ENCODE measurements at places on chromosomes 6 and 20.

DNA sequence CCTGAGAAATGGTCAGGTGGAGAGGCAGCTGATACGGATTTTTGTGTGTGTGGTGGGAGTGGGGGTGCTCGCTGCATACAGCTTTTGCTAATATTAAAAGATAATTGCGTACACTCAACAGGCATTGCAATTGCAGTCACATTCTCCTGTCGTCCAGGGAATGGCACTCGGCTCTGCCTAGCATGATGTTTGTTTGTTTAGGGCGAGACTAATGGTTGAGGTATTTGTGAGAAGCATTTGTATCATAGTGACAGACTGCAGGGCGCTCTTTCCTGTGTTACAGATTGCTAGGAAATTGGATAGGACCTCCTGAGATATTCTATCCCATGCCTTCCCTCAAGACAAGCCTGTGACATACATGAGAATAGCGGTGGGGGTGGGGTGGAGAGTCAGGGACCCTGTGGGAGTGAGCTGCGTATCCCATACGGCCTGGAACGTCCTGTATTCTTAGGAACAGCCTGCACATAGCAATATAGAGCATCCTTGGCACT is 207.4 kb downstream of the SOX4 start:
- peak; percentile 43 for DNase-seq

DNA sequence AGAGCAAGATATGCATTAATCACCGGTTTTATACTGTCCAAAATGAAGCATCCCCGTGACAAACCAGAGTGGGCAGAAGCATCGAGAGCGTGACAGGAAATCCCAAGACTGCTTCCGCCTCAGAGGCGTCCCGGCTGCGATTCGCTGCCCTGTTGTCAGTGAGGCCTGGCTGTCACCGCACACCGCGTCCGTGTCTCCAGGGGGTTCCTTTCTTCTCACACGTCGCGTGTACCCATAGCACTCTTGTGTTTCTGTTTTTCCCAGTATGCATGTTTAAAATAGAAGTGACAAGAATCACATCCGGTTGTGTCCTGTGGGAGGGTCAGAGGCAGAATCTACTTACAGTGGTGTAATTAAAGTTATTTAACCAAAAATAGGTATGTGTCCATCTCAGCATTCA is 8.3 kb upstream of the ADRM1 start:
- DNase-seq: no peak

DNA sequence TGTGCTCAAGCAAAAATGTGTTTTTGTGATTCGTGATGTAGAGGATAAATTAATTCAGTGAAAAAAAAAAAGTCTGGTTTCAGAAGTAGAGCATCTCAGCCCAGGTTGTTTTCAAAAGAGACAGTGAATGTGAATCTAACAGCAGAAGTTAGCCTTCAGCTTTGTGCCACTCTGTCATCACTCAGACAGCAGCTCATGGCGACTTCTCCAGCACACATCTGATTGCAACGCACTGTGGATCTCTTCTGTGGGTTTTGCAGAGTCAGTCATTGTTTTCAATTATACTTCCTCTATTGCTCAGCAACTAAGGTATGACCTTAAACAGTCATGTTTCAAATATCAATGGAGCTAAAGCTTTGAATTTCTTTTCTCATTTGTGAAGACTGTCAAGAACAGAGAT is 335.5 kb upstream of the POU3F2 start:
- no peak for DNase-seq

DNA sequence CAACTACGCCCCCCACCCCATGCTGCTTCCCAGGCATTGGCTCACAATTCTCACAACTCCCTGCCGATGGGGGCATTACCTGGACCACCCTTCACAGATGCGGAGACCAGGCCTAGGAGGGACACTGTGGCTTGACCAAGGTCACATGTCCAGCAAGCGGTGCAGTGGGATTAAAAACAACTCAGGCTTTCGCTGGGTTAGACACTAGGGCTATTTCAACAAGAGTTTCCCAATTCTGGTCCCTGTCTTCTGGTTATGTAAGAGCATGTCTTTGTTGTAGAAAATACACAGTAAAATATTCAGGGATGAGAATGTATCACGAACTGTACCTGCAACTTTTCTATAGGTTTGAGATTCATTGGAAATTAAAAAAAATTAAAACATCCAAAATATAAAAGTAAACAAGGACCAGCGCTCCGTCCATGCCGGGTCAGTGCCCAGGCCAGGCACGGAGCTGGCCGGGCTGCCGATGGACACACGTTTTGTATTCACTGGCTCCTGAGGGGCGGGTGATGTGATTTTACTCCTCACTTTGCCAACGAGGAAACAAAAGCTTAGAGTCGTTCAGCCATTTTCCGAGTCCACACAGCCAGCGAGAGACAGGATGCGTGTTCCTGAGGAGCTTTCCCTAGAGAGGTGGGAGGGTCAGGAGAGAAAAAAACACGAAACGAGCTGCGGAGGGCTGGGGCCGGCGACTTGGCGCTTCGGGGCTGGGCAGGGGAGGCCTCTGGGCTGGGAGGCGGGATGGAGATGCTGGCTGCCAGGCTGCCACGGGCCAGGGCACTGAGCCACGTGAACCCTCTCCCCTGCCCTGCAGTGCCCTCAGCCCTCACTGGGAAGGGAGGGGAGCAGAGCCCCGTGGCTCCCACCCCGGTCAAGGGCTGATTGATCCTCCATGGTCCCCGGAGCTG is 17.1 kb upstream of the VSTM2L start:
- no peak for DNase-seq

GRCh38 chr6:158894193-158894592 is 75.0 kb upstream of the EZR start:
- no peak for DNase-seq

- peak; percentile 9 for DNase-seq
These were observed 422.5 kb upstream of the RGS17 start for GRCh38 chr6:153553627-153554026.

DNA sequence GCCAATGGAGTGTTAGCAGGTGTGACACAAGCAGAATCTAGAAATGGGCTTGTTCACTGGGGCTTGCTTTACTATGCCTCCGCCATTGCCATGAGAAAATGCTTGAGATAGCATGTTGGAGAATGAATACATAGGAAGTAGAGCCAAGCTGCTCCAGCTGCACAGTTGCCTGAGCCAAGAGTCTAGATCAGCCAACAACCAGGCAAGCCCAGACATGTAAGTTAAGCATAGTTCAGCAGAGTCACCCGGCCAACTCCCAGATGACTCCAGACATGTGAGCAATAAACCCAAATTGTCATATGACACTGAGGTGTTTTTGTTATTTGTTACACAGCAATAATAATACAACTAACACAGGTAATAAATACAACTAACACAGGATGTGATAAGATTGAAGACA is 167.9 kb downstream of the HAO1 start:
- DNase-seq: no peak

DNA sequence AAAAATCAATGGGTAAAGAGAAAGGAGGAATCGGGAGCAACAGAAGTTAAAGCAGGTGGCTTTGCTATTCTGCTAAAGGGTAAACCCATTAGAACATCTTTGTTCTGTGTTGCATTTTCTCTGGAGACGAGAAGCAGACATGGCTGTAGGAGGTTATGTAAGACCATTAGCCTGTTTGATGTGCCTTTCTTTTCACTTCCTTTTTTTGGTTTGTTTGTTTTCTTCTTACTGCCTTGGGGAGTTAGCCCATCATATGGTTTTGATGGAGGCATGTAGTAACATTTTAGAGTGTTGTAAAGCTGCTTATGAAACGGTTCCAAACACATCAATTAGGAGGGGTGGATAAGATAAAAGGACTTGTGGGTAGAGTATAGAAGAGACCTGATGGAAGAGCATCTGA is 131.0 kb downstream of the DOK5 start:
- DNase-seq: no peak

DNA sequence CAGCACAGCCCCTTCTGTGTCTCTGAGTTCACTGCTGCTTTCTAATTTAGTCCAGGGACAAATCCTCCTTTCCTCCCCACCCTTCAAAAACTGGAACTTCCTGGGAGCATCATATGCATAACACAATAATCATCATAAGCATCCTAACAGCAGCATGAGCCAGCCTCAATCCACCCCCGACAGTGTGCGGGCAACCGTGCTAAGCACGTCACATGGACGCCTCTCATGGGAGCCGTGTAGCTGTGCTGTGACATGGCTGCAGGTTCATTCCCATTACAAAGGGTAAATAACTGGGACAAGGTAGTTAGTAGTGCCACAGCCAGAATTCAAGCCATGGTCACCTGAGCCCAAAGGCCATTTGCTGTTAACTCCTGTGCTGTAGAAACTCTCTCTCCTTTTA is 24.5 kb upstream of the ULBP3 start:
- DNase-seq: no peak

- no peak for DNase-seq
These were observed 147.1 kb downstream of the EPHA7 start for GRCh38 chr6:93272211-93272610.

DNA sequence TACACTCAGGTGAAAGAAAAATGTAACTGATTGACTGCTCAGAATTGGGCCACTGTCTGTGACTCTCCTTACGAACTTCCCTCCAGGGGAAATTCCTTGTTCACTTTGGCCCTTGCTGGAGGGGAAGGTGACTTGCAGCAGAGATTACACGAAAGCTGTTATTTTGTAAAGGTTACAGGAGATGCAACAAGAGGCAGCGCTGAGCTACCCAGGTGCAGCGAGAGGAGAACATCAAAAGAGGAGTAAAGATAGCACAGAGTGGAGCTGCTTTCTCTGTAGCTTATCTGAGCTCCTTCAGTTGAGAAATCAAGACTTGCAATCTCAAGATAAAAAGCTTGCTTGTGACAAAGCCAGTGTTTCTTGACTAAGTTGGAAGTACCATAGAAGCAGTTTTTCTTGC is 144.6 kb downstream of the ARHGAP18 start:
- no peak for DNase-seq

GRCh38 chr6:71608646-71609045 is 277.7 kb upstream of the RIMS1 start:
- DNase-seq: no peak

GRCh38 chr20:17888044-17888443 is 80.5 kb downstream of the SNX5 start:
- DNase-seq: no peak

DNA sequence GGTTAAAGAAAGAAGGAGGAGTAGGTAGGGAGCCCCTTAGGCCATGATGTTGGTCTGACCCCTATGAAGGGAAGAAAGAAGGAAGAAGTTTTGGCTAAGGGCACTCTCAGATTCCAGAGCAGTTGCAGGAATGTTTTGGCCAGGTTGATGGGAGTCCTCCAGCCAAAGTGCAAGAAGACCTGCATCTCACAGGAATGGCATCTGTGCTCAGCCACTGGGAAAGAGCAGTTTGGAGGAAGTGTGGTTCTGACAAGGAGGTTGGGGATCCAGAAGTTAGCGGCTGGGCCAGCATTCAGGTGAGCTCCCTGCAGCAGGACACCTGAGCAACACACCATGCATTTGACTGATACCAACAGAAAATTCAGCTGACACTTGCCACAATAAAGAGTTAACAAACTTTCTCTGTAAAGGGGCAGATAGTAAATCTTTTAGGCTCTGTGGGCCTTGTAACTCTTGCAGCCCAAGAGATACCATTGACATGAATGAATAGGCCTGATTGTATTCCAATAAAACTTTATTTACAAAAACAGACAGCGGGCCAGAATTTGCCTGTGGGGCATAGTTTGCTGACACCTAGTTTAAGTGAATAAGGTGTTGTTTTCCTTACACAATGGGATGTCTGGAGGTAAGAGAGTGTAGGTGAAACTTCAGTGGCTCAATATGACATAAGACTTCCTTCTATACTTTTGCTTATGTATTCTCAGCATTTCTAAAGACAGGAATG is 71.0 kb downstream of the EDN1 start:
- no peak for DNase-seq

- DNase-seq: no peak
These were observed 59.9 kb downstream of the ANKEF1 start for GRCh38 chr20:10094566-10095173.

- no peak for DNase-seq
These were observed 253.4 kb downstream of the PHACTR1 start for GRCh38 chr6:12969966-12970365.

GRCh38 chr20:9360431-9360830 is 154.0 kb upstream of the LAMP5 start:
- DNase-seq: no peak

- no peak for DNase-seq
These were observed 470.2 kb downstream of the ADGRB3 start for GRCh38 chr6:69105288-69105687.

- no peak for DNase-seq
These were observed 85.3 kb downstream of the GJA10 start for GRCh38 chr6:89979481-89980119.

GRCh38 chr6:43723737-43724295 is 36.2 kb upstream of the MRPS18A start:
- DNase-seq: peak; percentile 68
